ENCODE measurements at places on chromosomes 11 and 22.

DNA sequence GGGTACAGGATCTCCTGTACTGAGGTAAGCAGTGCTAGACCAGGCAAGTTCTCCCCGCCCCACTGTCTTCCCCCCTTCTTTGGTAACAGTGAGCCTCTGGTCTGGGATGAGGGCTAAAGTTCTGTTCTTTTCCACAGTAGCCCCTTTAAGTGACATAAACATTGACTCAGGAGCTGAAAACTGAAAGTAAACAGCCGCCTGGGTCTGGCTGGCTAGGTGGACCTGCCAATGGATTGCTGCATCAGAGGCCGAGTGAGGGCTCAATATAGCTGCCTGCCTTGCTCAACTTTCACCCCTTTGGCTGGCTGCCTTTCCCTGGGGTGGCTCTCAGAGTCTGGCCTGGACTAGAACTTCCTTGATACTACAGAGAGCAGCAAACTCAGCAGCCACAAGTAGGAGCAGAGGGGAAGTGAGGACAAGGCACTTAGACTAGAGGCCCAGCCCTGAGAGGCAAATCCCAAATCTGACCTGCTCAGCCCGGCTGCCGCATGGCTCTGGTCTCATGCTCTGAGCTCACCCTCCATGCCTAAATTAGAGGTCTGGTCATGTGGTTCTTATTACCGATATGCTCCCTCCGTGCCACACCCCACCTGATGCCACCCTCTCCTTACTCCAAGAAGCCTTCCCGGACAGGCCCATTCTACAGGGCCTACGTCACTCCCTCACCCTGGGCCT is 9.6 kb upstream of the UCP3 start:
- no peak for DNase-seq

GRCh38 chr11:2264366-2265053 is 5.9 kb downstream of the ASCL2 start:
- DNase-seq: peak; percentile 11

DNA sequence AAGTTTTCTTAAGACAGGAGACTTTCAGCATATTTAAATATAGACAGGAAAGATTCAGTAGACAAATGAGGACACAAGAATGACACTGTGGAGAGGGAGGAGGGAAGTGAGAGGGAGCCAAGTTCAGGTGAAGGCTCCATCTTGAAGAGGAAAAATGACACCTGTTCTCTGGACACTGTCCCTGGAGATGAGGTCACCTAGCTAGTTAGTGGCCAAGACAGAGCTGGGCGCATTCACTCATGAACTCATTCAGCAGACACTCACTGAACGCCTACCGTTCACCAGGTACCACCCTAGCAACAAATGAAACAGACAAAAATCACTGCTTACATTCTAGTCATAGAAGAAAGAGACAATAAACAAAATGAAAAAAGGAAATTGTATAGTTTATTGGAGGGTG is 103.3 kb upstream of the PARVA start:
- DNase-seq: no peak

GRCh38 chr11:66922551-66922950 is 35.6 kb downstream of the PC start:
- DNase-seq: no peak

DNA sequence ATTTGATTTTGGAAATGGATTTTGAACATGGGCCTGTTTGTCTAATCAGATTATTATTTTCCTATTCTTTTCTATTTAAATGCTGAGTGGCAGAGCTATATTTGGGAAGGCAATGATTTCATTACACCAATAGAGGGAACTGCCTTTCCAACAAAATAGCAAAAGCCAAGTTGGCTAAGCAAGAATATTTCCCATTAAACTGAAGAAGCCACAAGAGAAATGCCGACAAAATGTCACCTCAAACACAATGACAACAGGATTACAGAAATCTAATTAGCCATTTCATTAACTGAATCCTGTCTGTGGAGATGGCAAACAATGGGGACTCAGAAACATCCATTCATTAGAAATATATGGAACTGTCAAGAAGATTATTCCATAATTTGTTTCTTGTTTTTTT is 1593.1 kb upstream of the RAG2 start:
- no peak for DNase-seq

- DNase-seq: no peak
These were observed 189.5 kb downstream of the DDX10 start for GRCh38 chr11:108854346-108854745.

Measured in right forelimb (tissue), 1 donor.